ENCODE measurements at places on chromosomes 16 and 17.
A peak's percentile ranks its signal among the peaks of the same experiment; 100 is the strongest.

DNA sequence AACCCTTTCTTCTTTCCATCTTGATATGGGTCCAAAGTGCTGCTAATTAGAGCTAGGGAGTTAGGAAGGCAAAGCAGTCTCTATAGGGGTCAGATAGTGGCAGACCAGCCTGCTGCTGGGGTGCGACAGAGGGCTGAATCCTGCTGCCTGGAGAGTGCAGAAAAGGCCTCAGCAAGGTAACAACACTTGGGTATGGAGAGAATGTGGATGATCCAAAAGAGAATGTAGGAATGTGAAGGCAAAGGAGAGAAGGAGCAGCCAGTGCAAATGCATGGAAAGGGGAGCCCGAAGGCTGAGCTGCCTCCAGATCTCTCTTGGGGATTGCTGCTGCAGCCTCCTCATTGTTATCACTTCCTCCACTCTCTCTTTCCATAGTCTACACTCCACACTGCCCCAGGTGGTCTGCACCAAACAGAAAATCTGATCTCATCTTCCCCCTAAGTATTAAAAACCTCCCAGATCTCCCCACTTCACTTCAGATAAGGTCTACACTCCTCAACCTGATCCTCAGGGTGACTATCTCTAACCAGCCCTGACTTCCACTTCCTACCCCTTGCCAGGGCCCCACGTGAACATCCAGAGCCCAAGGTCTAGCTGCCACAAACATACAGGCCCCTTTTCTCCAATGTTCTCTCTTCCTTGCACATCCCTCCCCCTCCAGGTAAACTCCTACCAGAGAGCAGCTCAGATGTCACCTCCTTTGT, 28.8 kb downstream of the TOM1L2 start:
- peaks cover 75% of the 10 kb centered on the region for H3K4me1 ChIP-seq
- H3K36me3 ChIP-seq, result no peaks in the 10 kb centered on the region
- no peaks in the 10 kb centered on the region for H3K27me3 ChIP-seq
- H3K4me3 ChIP-seq, result peak overlapping the region; percentile 50
- H3K27ac ChIP-seq, result peak overlapping the region; percentile 62

DNA sequence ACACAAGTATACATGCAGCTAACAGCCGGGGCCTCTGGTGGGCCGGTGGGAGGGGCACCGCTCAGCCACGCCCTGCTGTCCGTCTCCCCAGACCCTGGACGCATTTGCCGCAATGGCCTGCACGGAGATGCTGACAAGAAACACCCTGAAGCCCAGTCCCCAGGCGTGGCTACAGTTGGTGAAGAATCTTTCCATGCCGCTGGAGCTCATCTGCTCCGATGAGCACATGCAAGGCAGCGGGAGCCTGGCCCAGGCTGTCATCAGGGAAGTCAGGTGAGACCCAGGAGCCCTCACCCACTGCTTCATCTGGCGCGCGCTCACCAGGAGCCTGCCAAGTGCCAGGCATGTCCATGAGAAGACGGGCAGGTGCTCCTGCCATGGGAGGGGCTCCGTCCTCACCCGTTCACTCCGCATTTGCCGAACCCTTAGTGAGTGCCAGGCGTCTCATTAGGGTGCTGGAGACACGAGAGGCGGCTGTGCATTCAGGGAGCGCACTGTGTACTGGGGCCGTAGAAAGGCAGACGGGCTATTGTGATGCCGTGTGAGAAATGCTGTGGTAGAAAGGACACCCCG, 51.4 kb upstream of the ENDOV start:
- DNase-seq, result no peak
- H3K36me3 ChIP-seq, result peaks cover 22% of the 10 kb centered on the region
- H3K4me1 ChIP-seq, result peaks cover 7% of the 10 kb centered on the region
- H3K27me3 ChIP-seq, result no peaks in the 10 kb centered on the region
- no peak overlapping the region for H3K4me3 ChIP-seq

- DNase-seq, result no peak
- H3K27ac ChIP-seq, result no peak overlapping the region
- peaks cover 4% of the 10 kb centered on the region for H3K27me3 ChIP-seq
- no peak overlapping the region for H3K4me3 ChIP-seq
- no peaks in the 10 kb centered on the region for H3K36me3 ChIP-seq
Measured at GRCh38 chr16:85605051-85605911, 7.8 kb upstream of the GSE1 start.

- H3K4me3 ChIP-seq, result peak overlapping the region; percentile 92
- H3K27me3 ChIP-seq, result no peaks in the 10 kb centered on the region
- peaks cover 11% of the 10 kb centered on the region for H3K36me3 ChIP-seq
- peak overlapping the region; percentile 81 for H3K27ac ChIP-seq
Measured at GRCh38 chr17:41917679-41918313, 955 bp downstream of the ACLY start.

- no peaks in the 10 kb centered on the region for H3K4me1 ChIP-seq
- H3K4me3 ChIP-seq, result no peak overlapping the region
Measured at GRCh38 chr17:36705874-36706731, 104.7 kb downstream of the MRM1 start.

- no peak overlapping the region for H3K27ac ChIP-seq
- no peak for DNase-seq
- H3K4me3 ChIP-seq, result no peak overlapping the region
- H3K27me3 ChIP-seq, result no peaks in the 10 kb centered on the region
- H3K4me1 ChIP-seq, result peaks cover 7% of the 10 kb centered on the region
Measured at GRCh38 chr17:65712383-65713267, 151.2 kb upstream of the AXIN2 start.

GRCh38 chr16:50616883-50617645, 64.0 kb downstream of the SNX20 start:
- H3K4me3 ChIP-seq, result no peak overlapping the region
- peaks cover 10% of the 10 kb centered on the region for H3K36me3 ChIP-seq
- H3K27me3 ChIP-seq, result no peaks in the 10 kb centered on the region
- H3K4me1 ChIP-seq, result peaks cover 39% of the 10 kb centered on the region

- no peaks in the 10 kb centered on the region for H3K4me1 ChIP-seq
- H3K27me3 ChIP-seq, result no peaks in the 10 kb centered on the region
- H3K36me3 ChIP-seq, result no peaks in the 10 kb centered on the region
- no peak overlapping the region for H3K4me3 ChIP-seq
- DNase-seq, result no peak
Measured at GRCh38 chr16:84340325-84341040, 27.9 kb upstream of the ATP2C2 start.

DNA sequence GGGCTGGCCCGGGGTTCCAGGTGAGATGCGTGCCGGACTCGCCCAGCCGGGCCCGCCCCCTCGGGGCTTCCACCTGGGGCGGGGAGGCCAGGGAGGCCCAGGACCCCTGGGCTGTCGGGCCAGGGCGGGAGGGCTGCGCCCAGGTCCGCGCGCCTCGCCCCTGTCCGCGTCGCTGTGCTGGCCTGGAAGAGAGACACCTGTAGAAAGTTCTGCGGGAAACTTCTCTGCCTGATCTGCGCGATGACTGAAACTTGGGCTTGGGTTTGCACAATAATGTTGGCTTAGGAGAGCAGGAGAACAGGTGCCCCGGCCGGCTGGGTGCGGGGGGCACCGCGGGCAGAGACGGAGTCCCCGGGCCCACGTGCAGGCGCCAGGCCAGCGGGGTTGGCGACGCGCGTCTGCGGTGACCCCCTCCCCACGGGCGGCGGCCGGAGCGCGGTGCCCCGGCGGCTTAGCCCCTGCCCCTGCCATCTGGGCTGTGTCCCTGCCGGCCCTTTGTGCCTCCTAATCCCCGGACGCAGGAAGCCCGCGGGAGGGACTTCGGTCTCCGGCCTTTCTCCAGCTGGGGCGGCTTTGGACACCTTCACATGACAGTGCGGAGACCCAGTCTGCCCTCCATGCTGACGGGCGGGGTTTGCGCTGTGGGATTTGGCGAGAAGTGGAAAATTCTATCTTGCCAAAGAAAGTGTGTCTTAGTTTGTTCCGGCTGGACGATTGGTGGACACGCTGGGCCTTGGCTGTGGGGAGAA, 483 bp downstream of the LLGL2 start:
- H3K4me3 ChIP-seq, result peak overlapping the region; percentile 94
- DNase-seq, result no peak
- peak overlapping the region; percentile 97 for H3K27ac ChIP-seq

- no peak overlapping the region for H3K4me3 ChIP-seq
- H3K4me1 ChIP-seq, result peaks cover 11% of the 10 kb centered on the region
- H3K36me3 ChIP-seq, result no peaks in the 10 kb centered on the region
- no peak for DNase-seq
- H3K27ac ChIP-seq, result no peak overlapping the region
Measured at GRCh38 chr17:57699751-57700219, 45.3 kb downstream of the CCDC182 start.

- no peak overlapping the region for H3K4me3 ChIP-seq
- no peak for DNase-seq
- H3K4me1 ChIP-seq, result no peaks in the 10 kb centered on the region
- H3K27me3 ChIP-seq, result no peaks in the 10 kb centered on the region
Measured at GRCh38 chr17:37446027-37446426, 39.3 kb downstream of the TADA2A start.
